ENCODE measurements at places on chromosomes 16 and 17.

DNA sequence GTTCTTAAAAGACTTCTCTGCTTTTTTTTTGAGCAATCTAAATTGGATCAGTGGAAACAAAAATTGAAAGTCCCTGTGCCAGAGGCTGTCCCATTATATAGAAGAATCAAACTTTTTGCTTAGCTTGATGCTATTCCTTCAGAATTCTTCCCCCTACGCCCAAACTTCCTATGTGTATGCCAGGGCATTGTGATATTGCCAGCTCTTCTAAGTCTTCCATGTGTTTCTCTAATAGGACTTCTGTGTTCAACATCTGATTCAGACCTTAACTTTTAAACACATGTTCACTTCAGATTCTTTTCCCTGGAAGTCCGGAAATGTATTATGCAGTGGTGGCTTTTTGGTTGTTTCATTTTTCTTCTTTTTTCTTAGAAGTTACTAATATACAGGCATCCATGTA lies 18.7 kb downstream of the PTRH2 start:
- no peaks in the 10 kb centered on the region for H3K4me1 ChIP-seq
- no peak for DNase-seq
- no peak overlapping the region for H3K27ac ChIP-seq
- H3K36me3 ChIP-seq = peaks cover 100% of the 10 kb centered on the region
- no peak overlapping the region for H3K4me3 ChIP-seq

GRCh38 chr17:58281511-58282011 lies 826 bp upstream of the MPO start:
- no peaks in the 10 kb centered on the region for H3K36me3 ChIP-seq
- no peak for DNase-seq
- H3K4me1 ChIP-seq = no peaks in the 10 kb centered on the region
- peaks cover 18% of the 10 kb centered on the region for H3K27me3 ChIP-seq
- no peak overlapping the region for H3K27ac ChIP-seq
- H3K4me3 ChIP-seq = no peak overlapping the region

GRCh38 chr17:56292010-56292409 lies 138.7 kb downstream of the ANKFN1 start:
- H3K27me3 ChIP-seq = no peaks in the 10 kb centered on the region
- H3K4me3 ChIP-seq = no peak overlapping the region
- H3K27ac ChIP-seq = no peak overlapping the region
- peaks cover 14% of the 10 kb centered on the region for H3K4me1 ChIP-seq

- H3K27ac ChIP-seq = peak within 1 kb of the TSS; percentile 38
- H3K4me1 ChIP-seq = peaks cover 29% of the 10 kb centered on the region
- DNase-seq = peak; percentile 75
These were observed at the start of the genes CCDC78 and HAGHL for GRCh38 chr16:726438-727290. CCDC78 (minus strand) TSS chr16:726443; CDS start chr16:726367, 76 bp downstream. HAGHL (plus strand) TSS chr16:727106; CDS start chr16:727510, 404 bp downstream.

DNA sequence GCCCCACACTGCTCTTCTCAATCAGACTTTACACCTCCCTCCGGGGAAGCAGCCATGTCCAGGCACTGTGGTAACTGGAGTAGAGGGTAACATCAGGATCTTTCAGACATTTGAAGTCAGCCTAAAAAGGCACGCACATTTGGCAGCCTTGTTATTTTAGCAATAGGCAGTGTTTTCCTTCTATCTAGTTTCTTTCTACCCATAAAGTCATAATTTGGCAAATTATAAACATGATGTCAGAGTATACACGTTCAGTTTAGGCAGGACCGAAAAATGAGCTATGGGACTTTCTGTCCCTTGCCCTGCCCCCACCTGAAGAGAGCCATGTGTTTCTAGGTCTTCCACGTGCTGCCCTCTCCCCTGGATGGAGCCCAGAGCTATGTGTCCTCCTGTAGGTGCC lies 21.1 kb downstream of the NARF start:
- H3K27me3 ChIP-seq = no peaks in the 10 kb centered on the region
- no peak overlapping the region for H3K4me3 ChIP-seq
- H3K36me3 ChIP-seq = peaks cover 100% of the 10 kb centered on the region

GRCh38 chr17:51901242-51901641 lies 257.3 kb downstream of the CA10 start:
- H3K4me3 ChIP-seq = no peak overlapping the region
- H3K27ac ChIP-seq = no peak overlapping the region
- no peaks in the 10 kb centered on the region for H3K4me1 ChIP-seq
- H3K27me3 ChIP-seq = no peaks in the 10 kb centered on the region
- no peaks in the 10 kb centered on the region for H3K36me3 ChIP-seq
- DNase-seq = no peak

DNA sequence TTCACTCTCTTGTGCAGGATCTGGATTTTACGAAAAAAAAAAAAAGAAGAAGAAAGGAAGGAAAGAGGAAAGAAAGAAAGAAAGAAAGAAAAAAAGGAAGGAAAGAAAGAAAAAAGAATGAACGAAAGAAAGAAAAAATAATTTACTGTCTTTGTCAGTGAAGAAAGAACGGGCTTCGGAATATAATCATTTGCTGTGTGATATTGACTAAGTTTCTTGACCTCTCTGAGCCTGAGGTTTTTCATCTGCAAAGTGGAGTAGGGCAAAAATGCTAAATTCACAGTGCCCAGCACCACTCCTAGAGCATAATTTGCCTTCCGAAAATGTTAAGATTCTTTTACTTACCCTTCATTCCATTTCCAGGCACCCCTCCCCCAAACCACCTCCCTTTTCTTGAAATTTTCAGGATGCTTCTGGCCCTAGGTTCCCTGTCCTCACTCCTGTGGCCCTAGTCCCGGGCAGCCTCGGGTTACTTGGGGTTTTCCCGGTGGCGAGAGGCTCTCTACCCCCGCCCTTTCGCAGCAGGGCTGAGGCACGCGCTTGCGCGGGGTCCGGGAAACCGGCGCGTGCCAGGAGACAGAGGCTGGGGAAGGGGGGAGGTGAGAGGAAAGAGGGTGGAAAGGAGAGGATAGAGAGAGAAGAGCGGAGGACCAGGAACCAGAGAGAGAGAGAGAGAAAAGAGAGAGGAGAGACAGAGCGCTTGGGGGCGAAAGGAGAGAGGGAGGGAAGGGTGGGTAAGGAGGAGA lies at the start of gene CNTNAP1:
CNTNAP1 (plus strand) TSS at position 556 of the 746 bp plus-strand sequence. CDS start 299 bp downstream, outside the sequence.
- peak within 1 kb of the TSS; percentile 43 for H3K27ac ChIP-seq
- H3K4me1 ChIP-seq = peaks cover 64% of the 10 kb centered on the region
- H3K36me3 ChIP-seq = peaks cover 7% of the 10 kb centered on the region
- H3K4me3 ChIP-seq = peak within 1 kb of the TSS; percentile 47

DNA sequence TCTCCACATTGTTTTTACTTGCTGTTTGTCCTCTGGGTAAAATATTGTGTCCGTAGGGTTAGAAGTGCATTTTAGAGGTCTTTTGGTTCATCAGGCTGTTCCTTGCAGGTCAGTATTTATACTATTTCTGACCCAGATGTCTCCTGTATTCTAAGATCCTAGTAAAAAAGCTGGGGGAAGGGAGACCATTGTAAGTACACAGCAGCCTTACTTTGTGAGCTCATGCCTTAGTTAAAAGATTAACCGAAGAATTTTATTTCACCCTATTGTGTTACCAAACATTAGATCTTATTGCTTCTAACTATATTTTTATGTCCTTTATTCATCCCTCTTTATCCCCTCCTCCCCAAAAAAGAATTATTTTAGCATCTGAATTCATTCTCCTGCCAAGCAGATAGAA lies 444.1 kb upstream of the RBFOX1 start:
- no peaks in the 10 kb centered on the region for H3K27me3 ChIP-seq
- no peaks in the 10 kb centered on the region for H3K36me3 ChIP-seq
- no peak overlapping the region for H3K27ac ChIP-seq
- no peaks in the 10 kb centered on the region for H3K4me1 ChIP-seq
- DNase-seq = no peak

DNA sequence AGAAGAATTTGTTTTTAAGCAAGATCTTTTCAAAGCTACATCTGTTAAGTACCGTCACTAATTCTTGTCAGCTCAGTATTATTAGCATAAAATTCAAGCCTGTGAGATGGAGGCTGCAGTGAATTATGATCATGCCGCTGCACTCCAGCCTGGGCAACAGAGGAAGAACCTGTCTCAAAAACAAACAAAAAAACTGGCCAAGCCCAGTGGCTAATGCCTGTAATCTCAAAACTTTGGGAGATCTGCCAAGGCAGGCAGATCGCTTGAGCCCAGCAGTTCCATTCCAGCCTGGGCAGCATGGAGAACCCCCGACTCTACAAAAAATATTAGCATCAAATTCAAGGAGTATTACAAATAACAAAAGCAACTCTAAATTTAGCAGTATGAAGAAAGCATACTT lies 88.0 kb downstream of the STXBP4 start:
- H3K4me1 ChIP-seq = no peaks in the 10 kb centered on the region
- no peak overlapping the region for H3K27ac ChIP-seq
- no peak overlapping the region for H3K4me3 ChIP-seq
- no peaks in the 10 kb centered on the region for H3K36me3 ChIP-seq
- DNase-seq = no peak
- no peaks in the 10 kb centered on the region for H3K27me3 ChIP-seq

DNA sequence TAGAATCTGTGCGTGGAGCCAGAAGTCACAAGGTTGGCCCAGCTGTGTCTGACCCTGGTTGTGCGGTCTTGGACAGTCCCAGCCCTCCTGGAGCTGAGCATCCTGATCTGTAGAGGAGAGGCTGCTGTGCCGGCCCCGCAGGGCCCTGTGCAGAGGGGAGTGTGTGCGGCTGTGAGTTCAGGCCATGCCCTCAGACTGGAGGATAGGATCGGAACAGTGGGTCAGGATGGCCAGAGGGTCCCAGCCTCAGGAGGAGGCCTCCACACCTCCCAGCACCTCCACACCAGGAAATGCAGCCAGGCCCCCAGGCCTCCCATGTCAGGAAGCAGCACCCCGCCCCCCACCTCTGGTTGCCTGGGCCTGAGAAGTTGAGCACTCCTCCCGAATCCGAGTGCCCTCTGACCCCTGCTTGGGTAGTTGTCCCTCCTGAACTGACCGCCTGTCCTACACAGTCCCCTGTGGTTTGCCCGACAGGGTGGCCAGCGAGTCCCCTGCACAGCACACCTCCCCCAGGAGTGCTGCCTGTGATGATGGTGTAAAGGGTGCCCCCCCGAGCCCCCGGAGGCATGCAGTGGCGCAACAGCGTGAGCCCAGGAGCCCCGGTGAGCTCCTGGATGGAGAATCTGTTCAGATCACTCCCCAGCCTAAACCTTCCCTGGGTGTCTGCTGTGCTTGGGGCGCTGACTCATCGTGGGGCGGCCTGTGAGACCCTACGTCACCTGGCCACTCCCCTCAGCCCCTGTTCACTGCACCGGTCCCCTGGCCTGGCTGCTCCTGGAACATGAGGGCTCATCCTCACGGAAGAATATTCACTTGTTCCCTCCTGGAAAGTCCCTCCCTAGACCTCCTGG lies 285.2 kb downstream of the SEC14L1 start:
- H3K36me3 ChIP-seq = no peaks in the 10 kb centered on the region
- no peak for DNase-seq
- H3K4me3 ChIP-seq = no peak overlapping the region
- H3K27ac ChIP-seq = peak overlapping the region; percentile 80
- H3K27me3 ChIP-seq = no peaks in the 10 kb centered on the region

GRCh38 chr17:66450008-66450851 lies 147.8 kb downstream of the PRKCA start:
- H3K27me3 ChIP-seq = no peaks in the 10 kb centered on the region
- H3K4me3 ChIP-seq = no peak overlapping the region
- H3K27ac ChIP-seq = no peak overlapping the region

DNA sequence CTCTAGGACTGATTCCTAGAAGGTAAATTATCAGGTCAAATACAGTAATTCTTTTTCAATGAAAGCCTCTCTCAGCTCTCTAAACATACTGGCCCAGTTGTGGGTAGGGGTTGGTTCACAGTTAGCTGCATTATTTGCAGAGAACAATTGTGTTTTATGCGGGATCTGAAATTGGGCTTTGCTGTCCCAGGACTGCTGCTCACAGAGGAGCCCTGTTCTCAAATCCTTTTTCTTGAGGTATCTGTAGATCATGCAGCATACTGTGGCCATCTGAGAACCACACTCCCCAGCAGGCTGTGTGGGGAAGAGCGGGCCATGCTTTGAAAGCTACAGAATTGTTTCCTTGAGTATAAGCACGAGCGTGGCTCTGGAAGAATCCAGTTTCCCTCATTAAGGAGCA lies 17.5 kb downstream of the MTHFSD start:
- peaks cover 84% of the 10 kb centered on the region for H3K36me3 ChIP-seq
- no peak for DNase-seq
- no peak overlapping the region for H3K27ac ChIP-seq
- H3K4me3 ChIP-seq = no peak overlapping the region
- no peaks in the 10 kb centered on the region for H3K4me1 ChIP-seq
- H3K27me3 ChIP-seq = no peaks in the 10 kb centered on the region

DNA sequence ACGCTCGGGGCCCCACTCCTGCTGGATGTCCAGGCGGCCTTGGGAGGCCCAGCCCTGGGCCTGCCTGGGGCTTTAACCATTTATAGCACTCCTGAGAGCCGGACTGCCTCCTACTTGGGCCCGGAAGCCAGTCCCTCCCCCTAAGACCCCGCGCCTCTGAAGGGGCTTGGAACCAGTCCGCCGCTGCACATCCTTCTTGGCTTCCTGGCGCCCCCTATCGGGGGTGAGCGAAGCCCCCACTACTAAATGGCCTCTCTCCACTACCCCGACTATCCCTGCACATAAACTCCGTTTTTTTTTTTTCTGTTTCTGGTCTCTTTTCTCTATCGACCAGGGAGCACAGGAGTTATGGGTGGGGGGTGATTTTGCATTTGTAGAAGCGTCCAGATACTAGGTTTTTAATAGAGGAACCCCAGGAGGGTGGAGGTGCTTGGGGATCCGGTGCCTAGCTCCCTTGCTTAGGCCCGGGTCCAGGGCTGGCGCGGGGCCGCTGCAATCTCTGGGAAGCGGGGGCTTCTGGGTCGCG lies 633 bp upstream of the NOL3 start:
- peak overlapping the region; percentile 91 for H3K27ac ChIP-seq
- DNase-seq = no peak
- peaks cover 64% of the 10 kb centered on the region for H3K4me1 ChIP-seq
- peaks cover 18% of the 10 kb centered on the region for H3K27me3 ChIP-seq
- peaks cover 7% of the 10 kb centered on the region for H3K36me3 ChIP-seq

Measured in lower lobe of right lung (tissue), 2 donors.